ENCODE measurements at places on chromosomes 11 and 22.
A peak's percentile ranks its signal among the peaks of the same experiment; 100 is the strongest.

DNA sequence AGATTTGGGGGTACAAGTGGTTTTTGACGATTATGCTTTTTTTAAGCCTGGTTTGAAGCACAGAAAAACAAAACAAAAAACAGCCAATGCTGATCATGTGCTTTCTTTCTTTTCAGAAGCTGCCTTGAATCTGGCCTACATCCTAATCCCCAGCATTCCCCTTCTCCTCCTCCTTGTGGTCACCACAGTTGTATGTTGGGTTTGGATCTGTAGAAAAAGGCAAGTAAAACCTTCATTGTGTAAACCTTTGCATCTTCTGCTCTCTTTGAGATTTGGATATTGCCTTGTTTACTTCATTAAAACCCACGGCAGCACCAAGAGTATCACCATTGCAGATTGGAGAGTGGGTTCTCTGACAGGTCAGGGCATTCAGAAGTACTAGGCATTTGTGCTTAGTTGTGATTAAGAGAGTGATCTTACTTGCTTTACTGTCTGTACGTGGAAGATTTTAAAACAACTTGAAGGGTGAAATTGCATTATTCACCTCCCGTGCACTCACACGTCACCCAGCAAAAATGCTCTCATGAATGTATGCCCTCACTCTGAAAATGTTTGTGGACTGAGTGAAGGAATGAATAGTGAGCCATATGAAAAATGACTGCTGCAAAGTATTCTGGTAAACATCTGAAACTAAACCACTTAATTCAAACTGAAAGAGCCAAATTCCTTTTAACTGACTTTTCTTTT is 17.0 kb downstream of the LAYN start:
- DNase-seq, result no peak

GRCh38 chr22:35864545-35865165 is 147.0 kb downstream of the APOL5 start:
- no peak for DNase-seq

DNA sequence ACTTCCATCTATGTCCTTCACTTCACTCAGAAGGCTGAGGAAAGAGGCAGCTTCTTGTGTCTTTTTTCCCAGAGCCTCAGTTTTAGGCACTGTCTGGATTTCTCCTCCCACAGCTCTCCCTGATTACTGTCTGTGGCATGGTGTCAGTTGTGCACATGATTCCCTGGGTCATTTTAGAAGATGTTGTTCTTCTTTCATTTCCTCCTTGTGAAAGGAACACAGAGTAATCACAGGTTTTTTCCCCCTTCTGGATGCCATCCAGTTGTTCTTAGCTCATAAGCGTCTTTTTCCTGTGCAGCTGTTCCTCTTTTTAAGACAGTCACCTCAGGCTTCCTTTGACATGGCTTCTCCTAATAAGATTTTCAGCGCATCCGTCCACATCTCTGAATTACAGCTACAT is 212.2 kb downstream of the FAM181B start:
- no peak for DNase-seq

DNA sequence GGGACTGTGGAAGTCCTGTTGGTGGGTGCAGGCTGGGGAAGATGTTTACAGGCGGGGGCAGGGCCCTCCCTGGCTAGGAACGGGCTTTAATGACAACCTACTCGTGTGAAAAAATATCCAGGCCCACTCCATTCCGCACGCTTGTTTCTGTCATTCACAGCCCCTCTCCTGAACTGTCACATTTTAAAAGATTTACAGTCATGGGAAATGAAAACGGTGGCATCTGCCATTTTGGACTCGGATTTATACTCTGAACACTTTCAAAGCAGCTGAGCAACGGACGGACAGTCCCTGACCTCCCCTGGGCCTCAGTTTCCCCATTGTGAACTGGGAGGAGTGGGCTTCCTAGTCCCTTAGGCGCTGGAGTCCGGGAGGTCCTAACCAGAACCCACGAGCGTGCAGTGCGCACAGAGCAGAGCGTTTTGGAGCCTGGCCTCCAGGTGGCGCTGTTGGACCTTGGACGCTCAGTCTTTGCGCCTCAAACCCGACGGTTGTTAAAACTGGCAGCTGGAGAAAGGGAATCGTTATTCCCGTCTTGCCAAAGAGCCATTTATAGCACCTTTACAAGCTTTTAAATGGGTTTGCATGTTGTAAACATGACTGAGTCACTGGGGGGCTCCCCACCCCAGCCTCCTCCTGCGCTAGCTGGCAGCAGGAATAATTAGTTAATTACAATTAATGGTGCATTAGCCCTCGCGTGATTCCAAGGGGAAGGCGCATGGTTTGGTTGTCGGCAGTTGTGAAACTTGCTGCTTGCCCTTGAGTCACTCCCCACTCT is 75.3 kb downstream of the FBLN1 start:
- peak; percentile 26 for DNase-seq

DNA sequence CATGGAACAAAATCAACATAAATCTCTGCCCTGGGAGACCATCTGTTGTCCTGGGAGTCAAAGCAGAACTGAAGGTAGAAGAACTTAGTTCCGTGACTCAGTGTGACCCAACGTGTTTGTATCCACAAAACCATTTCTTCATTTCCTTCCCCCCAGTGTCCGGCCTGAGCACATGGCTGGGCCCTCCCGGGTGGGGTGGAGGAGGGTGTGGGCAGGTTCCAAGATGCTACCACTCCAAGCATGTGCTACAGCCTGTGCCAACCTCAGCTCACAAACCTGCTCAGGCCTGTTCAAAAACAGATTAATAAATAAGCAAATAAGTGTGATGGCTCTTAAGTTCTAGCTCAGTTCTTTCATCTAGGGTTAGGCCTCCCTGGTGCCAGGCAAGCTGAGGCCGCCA is 55.3 kb downstream of the SHANK2 start:
- DNase-seq, result no peak

DNA sequence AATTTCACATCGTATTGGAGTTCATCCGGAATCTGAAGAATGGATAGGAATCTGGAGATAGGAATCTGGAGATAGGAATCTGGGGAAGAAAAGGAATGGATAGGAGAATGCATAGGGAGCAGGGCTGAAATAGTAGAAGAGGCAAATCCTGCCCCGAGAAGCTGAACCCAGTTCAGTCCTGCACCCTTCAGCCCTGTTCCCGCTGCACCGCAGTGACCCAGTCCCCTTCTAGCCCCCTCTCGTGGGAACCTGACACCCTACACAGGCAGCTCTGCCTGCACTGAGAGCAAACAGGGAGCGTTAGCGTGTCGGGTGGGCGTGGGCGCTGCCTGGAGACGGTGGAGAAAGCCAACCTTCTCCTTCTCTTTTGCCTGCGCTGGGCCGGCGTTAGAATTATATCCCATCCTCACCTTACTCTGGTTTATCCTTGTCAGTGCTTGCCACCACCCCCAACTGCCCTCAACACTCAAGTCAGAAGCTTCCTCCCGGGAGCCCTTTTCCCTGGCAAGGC is 1.0 kb upstream of the CCKBR start:
- no peak for DNase-seq

GRCh38 chr11:47532597-47533213 is 20.2 kb downstream of the CELF1 start:
- DNase-seq, result no peak

DNA sequence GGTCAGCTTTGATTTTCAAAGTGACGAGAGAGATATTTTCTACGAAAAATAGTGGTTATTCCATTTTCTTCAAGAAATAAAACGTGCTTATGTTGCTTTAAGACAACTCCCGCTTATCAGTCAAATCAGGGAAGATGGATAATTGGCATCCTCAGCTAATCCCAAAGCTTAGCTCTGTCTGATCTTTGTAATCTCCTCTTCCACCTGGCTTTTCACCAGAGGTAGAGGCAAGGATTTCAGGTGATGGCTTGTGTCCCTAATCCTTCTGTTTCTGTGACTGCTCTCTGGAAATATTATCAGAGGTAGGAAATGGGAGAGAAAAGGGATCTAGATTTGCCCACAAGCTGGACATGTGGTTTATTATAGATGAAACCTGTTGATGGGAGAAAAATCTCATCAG is 78.9 kb downstream of the DBX1 start:
- DNase-seq, result no peak

- no peak for DNase-seq
Measured at GRCh38 chr11:114773541-114774338, 95.4 kb downstream of the NXPE2 start.

DNA sequence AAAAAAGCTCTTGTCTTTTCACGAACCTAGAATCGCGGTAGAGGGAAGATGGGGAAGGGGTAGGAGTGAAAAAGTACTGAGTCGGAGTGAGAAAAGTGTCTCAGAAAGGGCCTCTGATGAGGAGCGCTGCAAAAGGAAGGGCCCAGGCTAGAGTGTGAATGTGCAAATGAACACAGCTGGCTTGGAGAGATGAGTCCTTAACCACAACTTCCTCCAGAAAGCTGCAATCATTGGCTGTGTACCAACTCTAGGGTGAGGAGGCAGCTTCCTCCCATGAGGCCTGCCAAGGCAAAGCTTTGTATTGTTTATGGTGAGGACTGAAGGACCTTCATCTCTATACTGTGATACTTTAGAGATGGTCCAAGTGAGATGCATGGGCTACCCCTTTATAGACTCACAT is 566.9 kb upstream of the ANO5 start:
- no peak for DNase-seq

- no peak for DNase-seq
Measured at GRCh38 chr22:27834364-27835185, 33.0 kb upstream of the MN1 start.

DNA sequence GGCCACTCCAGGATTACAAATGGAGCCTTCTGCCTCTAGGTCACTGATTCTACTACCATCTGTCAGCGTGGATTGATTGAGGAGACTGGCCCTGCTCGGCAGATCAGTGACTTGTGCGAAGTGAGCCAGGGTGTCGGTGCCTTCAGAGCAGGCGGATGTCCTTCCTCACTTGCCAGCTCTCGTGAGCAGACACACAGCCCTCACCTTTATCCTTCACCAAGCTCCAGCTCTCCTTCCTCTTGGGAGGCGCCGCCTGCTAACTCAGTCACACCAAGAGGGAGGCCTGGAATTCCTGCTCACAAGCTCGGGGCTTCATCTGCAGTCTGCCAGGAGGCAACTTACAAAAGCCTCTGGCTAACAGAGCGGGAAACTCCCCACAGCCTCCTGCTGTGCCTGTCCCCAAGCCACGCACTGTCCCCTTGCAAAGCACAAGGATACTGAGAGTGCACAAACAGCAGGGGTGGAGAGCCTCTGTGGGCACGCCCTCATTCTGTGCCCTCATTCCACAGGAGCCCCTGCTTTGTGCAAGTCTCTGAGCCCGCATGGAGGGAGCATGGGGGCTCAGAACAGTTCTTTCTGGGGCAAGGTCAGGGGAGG is 3.5 kb upstream of the TCF20 start:
- no peak for DNase-seq

DNA sequence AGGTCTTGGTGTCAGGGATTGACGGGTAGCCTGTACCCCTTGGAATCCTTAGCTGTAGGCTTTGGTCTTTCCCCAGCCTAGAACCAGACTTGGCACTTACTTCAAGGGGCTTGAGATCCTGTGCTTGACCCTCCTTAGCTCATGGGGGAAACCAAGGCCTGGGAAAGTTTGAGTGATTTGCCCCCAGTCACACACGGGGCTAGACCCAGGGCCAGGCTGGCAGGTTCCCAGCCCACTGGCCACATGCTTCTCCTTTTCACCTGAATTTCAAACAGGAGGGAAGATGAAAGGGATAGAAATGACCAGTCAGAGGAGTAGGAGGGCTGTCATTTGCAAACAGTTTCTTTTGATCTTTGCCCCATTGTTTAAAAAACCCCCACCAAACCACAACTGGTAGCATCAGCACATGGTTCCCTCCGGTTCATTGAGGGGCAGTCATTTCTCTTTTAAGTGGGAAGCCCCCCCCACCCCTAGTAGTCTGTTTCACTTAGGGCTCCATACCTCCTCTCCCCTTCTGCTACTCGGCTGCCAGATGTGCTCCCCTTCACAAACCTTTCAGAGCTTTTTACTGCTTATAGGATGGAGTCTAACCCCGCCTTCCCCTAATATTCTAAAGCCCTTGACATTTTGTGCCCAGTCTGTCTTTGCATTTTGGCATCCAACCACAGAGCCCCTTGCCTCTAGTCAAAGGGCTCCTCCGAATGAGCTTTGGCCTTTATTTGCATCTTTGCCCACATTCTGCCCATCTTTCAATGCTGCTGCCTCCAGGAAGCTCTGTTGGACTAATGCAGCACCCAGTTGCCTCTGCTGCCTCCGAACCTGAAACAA is 37.6 kb downstream of the ZNRF3 start:
- no peak for DNase-seq

- no peak for DNase-seq
Measured at GRCh38 chr11:44577231-44577830, 11.9 kb downstream of the CD82 start.

DNA sequence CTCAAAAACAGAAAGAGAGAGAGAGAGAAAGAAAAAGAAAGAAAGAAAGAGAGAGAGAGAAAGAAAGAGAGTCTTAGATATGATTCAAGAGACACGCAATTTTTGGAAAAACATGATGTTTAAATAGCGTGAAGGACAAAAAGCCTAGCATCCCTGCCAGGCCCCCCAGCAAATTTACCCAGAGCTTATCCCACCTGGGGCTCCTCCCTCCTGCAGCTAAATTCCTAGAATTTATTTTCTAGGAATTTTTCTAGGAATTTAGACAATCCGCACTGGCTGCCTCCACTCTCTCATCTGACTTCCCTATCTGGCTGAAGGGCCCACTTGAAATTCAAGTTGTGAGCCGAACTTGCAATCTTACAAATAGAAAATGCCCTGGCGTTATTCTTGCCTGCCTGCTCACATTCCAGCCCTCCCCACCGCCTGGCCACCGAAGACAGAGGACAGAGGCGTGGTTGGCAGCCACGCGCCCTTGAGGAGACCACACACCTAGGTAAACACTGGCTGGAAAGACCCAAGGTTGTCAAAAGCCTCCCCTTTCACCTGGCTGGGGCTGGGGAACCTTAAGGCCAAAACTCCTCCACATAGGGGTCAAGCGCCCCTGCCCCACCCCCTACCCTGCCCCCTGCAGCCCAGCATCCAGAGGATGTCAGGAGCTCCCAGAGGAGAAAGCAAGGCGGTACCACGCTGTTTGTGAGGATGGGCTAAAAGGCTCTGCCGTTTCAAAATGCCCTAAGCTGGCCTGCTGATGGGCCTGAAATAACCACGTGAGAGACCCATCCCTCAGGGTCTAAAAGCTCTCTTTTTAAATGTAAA is 42.2 kb downstream of the AHNAK start:
- DNase-seq, result no peak

DNA sequence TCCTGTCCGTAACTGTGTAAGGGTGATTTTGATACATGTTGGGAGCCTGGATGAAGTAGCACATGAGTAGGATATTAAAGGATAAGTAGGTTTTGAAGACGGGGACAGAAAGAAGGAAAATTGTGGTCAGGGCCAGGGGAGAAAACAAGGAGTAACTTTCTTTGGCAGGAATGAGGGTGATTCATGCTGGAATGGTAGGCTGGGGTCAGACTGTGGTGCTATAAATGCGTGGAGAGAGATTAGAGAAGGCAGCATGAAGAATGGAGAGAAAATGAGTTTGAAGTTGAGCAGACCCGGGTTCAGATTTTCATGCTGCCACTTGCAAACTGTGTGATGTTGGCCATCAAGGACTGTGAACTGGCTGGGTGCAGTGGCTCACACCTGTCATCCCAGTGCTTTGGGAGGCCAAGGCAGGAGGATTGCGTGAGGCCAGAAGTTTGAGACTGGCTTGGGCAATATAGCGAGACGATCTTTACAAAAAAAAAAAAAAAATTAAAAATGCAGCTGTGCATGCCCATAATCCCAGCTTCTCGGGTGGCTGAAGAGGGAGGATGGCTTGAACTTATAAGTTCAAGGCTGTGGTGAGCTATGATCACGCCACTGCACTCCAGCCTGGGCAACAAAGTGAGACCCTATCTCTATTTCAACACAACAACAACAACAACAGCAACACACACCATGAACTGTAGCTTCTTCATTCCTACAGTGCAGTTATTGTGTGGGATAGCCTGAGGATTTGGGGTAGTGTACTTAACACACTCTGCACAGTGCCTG is 22.3 kb downstream of the ZBTB16 start:
- no peak for DNase-seq
